D341Med (cell line): ENCODE measurements at places on chromosomes 5 and 9.

- no peak for DNase-seq
Measured at GRCh38 chr5:148163345-148163744, 5.0 kb upstream of the SPINK14 start.

DNA sequence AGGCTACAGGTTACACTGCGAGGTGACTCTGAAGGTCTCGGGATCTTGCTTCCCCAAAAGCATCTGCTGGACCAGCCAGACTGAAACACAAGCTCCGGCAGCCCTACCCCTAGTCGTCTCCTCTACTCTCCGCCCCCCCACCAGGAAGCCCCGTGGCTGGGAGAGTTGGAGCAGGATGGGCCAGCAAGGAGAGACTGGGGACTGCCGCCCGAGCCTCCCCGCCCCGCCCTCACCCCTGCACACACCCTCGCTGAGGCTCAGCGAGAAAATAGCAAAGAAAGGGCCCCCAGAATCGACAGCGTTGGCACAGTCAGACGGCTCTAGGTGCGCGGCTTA is 1.3 kb downstream of the TRIM7 start:
- DNase-seq = no peak

DNA sequence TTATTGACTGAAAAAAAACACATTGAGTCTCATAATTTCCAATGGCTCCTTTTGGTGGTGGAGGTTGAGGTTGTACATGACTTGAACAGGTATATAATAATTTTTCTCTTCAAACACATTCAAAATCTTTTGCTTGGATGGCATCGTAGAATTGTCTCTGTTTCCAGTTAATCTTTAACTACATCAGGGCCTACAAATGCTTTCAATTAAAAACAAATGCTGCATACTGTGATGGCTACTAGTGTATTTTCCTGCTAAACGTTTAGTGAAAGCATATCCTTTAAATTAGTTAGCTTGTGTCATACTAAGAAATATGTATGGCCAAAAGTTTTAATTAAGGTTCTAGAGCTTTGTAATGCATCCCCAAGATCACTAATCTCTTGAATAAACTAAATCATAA is 313.8 kb downstream of the SLF1 start:
- DNase-seq = no peak

DNA sequence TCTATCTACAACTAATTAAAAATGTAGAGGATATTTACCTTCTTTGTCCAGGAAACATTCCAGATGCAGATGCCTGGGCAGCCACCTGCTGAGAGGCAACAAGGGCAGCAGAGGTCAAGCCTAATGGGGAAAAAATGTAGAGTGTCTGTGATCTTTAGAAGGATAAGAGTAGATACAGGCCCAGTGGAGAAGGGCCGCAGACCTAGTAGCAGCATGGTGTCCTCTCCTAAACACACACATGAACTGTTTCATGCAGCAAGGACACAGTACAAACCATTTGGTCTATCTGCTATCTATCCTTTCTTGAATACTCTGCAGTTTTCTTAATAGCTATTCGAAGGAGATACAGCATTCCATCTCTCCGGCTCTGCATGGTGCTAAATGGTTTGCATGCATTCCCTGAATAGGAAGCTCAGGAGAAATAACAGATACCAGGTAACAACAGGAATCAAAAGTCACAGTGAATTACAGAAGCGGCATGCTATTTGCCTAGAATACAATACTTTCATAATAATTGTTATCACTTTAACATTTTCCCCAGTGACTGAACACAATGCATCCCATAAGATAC is 107.3 kb downstream of the ZNF608 start:
- no peak for DNase-seq

DNA sequence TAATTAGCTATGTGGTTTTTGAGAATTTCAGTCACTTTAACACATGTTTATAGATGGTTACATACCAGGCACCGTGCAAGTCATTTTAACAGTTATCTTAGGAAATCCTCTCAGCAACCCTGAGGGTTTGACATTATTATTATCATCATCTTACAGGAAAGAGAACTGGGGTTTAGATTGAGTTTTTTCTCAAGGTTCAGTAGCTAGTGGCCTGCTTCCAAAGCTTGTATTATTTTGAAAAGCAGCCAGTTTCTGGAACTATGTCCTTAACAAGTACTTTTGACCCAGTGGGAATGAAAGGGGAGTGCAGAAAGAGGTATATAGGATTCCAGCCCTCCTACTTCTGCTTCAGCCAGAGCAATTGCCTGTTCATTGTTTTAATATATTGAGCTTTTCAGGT is 157.5 kb downstream of the COMMD10 start:
- DNase-seq = no peak

DNA sequence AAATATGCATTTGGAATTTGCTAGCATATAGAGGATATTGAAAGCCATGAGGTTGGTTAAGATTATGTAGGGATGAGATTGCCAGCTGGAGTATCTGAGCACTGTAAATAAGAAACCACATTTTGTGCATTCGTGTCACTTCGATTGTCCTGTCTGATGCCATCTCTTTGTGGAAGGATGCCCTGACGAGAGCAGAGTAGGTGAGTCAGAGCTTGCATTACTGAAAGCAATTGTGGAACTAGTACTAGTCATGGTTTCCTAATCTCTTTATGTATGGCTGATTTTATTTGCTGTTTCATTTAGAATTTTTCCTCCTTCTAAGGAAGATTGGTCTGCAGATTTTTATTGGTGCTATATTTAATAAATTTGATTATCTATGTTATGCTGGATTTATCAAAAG is 14.5 kb upstream of the TAS2R1 start:
- DNase-seq = no peak

GRCh38 chr5:9194509-9194908 is 351.4 kb downstream of the SEMA5A start:
- no peak for DNase-seq

GRCh38 chr5:33482335-33482734 is 41.6 kb downstream of the TARS1 start:
- peak; percentile 73 for DNase-seq

- DNase-seq = no peak
Measured at GRCh38 chr5:66633754-66634153, 37.6 kb downstream of the MAST4 start.

DNA sequence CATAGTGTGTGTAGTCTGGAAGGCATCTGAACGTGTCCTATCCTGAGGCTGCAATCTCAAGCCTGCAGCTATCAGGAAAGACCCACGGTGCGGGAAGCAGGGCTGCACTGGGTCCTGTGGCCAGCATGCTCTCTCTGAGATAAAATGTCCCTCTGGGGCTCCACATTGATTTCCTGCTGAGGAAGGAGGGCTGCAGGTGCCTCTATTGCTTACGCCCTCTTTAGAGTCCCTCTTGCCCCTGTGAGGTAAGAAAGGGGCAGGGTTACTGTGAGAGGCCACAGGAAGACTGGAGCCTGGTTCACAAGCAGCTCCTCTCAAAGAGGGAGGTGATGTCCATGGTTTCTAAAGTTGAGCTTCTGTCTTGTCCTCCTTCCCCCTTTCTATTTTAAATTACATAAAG is 299.9 kb upstream of the RFX3 start:
- no peak for DNase-seq

- DNase-seq = peak; percentile 92
Measured at GRCh38 chr5:36744773-36745589, 131.6 kb upstream of the NIPBL start.

DNA sequence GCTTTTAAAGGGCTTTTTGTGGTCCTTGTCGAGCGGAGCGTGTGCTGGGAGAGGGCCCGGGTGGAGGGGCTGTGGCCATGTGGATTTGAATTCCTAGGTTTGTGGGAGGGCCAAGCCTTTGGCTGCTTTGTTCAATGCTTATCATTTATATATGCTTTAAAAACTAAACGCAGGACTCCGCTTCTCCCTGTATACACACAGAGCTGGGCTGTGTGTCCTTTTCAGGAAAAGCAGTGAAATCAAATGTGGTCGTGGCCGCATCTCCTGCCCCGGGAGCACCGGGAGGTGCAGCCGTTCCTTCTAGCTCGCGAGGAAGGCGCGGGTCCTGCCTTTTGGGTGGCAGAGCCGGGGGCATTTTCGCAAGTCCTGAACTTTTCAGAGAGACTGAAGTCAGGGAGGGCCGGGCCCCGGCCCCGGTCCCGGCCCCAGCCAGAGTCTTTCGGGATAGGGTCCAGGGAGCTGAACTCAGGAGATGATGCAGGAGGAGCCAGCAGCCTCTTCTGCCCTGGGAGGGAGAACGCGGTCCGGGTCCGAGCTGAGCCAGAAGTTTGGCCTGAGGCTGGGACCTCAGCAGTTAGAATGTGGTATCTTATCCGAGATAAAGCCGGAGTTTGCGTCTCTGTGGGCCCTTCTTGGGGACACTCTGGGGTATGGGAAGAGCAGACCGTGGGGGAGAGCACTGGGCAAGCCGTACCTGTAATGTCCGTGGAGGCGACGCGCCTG is 158.8 kb downstream of the C9orf152 start:
- DNase-seq = peak; percentile 65

DNA sequence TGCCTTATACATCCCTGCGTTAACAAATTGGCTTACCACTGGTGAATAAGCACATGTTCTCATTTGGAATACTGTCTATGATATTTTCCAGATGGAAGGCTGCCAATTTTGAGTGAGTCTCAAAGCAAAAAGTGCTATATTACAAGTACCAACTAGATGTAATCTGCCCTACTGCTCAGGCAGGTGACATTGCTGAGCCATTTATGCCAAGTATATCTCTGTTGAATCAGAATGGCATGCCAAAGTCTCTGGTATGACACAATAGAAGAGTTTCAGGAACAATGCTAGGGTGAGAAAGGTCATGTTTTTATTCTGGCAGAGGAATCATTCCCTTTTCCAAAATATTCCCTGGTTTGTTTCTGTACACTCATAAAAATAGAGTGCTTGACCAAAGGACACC is 356.5 kb downstream of the CDH9 start:
- DNase-seq = no peak

DNA sequence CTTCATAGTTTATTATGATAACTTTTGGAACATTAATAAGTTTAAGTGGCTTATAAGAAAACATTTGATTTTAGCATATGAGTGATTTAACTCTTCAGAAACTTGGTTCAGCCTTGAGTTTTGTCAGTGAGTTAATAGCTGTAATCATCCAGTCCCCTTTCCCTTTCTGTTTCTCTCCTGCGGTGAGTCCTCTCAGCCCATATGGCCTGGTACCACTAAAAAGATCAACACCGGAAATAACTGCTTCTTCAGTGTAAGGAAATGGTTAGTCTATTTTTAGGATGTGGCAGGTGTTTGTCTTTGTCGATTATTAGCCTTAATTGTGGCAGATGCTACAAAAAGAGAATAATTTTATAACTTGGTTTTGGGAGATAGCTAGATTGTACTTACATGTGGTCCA is 120.2 kb upstream of the GRHPR start:
- peak; percentile 21 for DNase-seq

GRCh38 chr9:2023042-2023441 is 7.9 kb downstream of the SMARCA2 start:
- DNase-seq = no peak

GRCh38 chr5:93909356-93909755 is 168.0 kb upstream of the POU5F2 start:
- DNase-seq = no peak
